RPMI7951 (cell line): ENCODE measurements at places on chromosomes 3 and 15.
A peak's percentile ranks its signal among the peaks of the same experiment; 100 is the strongest.

DNA sequence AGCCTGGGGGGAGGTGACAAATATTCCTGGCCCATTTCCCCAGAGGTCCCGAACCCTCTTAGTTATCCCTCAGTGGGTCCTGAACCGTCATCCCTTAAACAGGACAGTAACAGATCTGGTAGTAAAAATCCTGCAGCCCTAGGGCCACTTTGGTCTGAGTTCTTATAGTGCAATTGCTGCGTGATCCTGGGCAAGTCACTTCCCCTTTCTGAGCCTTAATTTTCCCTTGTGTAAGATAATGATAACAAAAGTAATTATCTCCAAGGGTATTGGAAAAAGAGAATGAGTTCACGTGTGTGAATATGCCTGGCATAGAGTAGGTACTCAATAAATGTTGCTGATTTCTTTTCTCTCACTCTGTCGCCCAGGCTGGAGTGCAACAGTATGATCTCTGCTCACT is 2.9 kb upstream of the JAGN1 start:
- DNase-seq = no peak

DNA sequence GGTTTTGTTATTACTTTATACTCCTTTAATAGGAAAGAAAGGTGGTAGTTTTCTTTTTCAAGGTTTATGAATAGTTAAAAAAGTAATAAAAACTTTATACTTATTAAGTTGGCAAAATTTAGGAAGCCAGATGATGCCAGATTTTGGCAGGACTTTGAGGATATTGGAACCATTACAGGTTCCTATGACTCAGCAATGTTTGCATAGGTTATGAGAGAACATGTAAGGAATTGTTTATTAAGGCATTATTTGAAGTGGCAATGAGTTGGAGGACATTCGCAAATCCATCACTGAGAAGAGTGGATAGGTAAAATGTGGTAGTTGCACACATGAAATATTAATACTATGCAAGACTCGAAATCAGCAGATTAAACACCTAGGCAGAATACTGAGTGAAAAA is 29.9 kb downstream of the CDAN1 start:
- DNase-seq = no peak

- DNase-seq = no peak
These were observed 32.9 kb downstream of the CD200R1L start for GRCh38 chr3:112813723-112814171.

DNA sequence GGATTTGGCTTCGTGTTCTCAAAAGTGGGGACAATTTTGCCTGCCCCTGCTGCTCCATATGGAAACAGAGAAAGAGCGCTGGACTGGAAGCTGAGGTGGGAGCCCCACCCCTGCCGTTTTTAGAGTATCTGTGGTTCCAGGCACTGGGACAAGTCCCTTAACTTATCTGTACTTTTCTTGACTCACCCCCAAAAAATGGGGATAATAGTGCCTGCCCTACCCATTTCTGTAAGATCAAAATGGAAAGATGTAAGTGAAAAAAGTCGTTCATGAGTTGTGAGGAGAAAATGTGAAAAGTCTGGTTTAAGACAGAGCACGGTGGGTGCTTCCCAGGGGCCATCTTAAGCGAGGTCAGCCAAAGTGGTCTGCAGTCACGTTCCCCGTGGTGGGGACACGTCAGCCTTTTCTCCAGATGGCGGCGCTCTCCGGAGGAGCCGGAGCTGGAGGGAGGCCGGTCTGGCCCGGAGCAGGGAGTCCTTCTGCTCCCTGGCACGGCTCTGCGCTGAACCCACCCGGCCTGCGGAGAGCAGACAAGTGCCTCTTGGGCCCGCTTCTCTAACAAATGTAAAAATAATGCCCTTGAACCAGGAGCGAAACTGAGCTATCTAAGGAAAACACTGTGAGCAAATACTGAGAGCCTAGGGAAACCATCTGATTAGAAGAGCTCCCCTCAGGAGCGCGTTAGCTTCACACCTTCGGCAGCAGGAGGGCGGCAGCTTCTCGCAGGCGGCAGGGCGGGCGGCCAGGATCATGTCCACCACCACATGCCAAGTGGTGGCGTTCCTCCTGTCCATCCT is at the start of gene CLDN18:
CLDN18 (plus strand) TSS at position 690 of the 797 bp plus-strand sequence; CDS start at position 751, 61 bp downstream.
- DNase-seq = no peak

DNA sequence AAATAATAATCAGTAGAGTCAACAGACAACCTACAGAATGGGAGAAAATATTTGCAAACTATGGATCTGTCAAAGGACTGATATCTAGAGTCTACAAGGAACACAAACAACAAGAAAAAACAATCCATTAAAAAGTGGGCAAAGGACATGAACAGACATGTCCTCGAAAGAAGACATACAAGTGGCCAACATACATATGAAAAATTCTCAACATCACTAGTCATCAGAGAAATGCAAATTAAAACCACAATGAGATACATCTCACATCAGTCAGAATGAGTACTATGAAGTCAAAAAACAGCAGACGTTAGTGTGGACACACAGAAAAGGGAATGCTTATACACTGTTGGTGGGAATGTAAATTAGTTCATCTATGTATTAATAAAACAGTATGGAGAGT is 33.7 kb downstream of the SLC2A2 start:
- no peak for DNase-seq

DNA sequence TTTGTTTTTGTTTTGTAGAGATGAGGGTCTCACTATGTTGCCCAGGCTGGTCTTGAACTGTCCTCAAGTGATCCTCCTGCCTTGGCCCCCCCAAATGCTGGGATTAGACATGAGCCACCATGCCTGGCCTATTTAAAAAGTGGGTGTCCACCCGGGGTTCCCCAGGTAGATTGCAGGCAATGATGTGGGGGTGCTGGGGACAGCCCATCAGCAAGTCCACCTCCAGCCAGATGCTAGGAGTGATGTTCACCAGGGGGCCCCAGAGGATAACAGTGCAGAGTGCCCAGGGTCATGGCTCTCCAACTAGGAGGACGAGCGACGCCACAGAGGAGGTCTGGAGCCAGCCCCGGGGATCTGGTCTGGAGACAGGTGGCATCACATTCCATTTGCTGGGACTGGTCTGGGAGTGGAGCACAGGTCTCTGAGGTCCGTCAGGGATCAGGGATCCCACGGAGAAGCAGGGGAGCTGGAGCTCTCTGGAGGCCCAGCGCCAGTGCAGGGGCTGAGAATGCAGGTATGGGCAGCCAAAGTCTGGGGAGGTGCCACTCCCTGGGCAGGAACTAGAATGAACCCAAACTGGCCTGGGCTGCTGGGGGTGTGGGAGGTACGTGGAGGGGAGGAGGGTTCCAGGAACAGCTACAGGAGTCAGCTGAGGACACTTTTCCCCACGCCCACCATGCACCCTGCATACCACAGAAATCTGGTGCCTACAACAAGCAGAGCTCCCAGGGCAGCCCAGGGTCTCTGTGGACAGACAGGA is 51.2 kb upstream of the PCSK6 start:
- peak; percentile 15 for DNase-seq

- no peak for DNase-seq
These were observed 331.5 kb upstream of the CFAP20DC start for GRCh38 chr3:59381282-59381681.

GRCh38 chr15:67148196-67148701 is 82.8 kb downstream of the SMAD3 start:
- peak; percentile 60 for DNase-seq

GRCh38 chr3:20079621-20080020 is 39.4 kb downstream of the KAT2B start:
- no peak for DNase-seq

DNA sequence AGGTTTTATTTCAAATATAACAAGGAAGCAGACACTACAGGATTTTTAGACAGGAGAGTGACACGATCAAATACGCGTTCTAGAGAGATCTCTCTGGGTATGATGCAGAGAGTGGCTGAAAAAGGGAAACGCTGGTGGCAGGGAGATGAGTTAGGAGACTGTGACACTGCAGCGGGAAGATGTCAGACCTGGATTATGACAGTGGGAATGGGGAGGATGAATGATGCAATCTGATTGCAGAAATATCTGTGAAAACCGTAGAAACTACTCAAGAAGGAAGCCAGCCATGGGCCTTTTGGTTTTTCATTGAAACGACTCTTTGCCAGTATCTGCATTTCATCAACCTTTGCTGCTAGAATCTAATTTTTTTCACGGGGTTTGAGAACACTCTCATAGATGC is 157.9 kb downstream of the FAM43A start:
- DNase-seq = no peak

- DNase-seq = no peak
These were observed 57.6 kb upstream of the ABI3BP start for GRCh38 chr3:101050866-101051265.

DNA sequence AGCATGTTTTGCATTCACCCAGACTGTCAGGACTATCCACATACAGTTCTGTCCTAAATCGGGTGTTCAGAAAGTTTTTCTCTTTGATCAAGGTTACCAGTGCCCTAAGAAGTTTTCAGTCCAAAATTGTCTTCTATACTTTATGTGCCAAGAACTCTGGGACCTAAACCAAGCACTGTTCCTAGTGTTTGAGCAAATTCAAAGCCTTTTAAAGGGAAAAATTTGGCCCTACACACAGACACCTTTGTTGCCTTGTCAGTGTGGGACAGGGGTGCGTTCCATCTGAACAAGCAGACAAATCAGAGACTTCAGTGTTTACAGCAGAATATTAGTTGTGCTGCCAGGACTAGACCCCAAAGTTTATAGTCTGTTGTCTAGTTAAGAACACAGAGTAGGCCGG is 50.6 kb downstream of the DGKG start:
- no peak for DNase-seq

GRCh38 chr15:83613714-83614113 is 40.2 kb upstream of the ADAMTSL3 start:
- peak; percentile 17 for DNase-seq

- no peak for DNase-seq
These were observed 154.1 kb downstream of the GREM1 start for GRCh38 chr15:32871883-32872282.

DNA sequence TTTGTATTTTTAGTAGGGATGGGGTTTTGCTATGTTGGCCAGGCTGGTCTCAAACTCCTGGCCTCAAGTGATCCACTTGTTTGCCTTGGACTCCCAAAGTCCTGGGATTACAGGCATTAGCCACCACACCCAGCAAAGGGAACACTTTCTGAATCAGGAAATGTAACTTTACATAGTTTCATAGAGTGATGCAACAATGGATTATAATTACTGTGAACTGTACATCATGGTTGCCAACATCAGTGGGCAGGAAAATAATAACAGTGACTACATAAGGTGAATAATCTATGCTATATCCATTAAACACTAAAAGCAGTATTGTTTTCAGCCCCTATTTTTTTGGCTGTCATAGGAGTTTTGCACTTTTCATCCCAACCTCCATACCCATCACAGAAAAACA is 5.0 kb upstream of the KPNA1 start:
- no peak for DNase-seq

DNA sequence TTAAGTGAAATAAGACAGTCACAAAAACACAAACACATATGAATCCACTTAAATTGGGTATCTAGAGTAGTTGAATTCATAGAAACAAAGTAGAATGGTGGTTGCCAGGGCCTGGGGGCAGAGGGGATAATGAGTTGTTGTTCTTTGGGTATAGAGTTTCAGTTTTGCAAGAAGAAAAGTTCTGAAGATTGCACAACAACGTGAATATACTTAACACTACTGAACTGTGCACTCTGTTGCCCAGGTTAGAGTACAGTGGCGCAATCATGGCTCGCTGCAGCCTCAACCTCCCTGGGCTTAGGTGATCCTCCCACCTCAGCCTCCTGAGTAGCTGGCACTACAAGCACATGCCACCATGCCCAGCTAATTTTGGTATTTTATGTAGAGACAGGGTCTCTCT is 14.9 kb downstream of the GRAMD2A start:
- peak; percentile 68 for DNase-seq

GRCh38 chr3:114760679-114761078 is 386.4 kb downstream of the ZBTB20 start:
- no peak for DNase-seq

- DNase-seq = peak; percentile 93
These were observed 109.6 kb upstream of the TMCO5A start for GRCh38 chr15:37824717-37825382.

- DNase-seq = peak; percentile 43
These were observed 2.8 kb downstream of the CLSTN2 start for GRCh38 chr3:139937674-139938279.

DNA sequence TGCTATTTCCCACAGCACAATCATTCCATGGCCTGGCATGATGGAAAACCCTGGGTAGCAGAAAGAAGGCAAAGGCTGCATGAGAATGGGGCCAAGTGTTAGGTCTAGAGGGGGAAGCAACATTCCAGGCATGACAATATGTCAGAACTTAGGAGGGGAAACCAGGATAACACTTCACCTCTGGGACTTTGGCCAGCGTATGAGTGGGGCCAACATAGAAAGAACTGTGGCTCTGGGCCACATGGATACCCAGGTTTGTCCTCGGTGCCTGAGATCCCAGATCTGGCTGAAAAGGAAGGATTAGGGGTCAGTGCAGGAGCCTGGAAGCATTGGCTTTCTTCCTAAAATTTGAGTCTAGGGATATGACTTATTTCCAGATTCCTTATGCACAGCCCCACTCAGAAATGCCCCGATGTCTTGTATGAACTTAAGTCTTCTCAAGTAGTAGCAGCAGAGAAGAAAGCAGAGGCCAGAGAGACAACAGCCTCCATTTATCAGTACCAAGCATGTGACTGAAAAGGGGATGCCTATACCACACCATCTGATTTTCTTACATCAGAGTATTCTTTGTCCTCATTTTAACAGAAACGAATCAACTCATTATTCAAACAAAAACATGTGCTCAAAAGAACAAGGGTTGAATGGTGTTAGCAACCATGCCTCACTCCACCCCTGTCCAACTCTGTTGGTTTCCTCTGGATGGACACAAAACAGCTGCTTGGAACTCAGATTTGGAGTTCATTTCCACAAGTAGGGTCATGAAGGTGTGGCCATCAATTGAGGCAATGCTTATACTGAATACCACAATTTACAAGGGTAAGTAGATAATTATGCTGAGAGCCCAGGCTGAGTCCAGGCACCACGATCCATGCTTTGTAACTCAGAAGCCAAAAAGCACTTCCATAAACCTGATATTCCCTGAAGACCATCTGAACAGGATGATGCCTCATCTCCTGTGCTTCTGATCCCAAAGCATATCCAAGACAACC is 43.7 kb upstream of the NDUFB4 start:
- DNase-seq = no peak

DNA sequence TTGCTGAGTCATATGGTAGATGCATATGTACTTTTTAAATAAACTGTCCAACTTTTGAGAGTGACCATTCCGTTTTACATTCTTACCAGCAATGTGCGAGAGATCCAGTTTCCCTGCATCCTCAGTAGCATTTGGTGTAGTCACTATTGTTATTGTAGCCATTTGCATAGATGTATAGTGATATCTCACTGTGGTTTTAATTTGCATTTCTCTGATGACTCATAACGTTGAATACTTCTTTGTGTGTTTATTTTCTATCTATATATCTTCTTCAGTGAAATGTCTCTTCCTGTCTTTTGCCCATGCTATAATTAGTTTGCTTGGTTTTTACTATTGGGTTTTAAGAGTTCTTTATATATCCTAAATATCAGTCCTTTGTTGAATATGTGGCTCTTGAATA is 255.7 kb upstream of the GRM7 start:
- DNase-seq = no peak

- DNase-seq = no peak
These were observed 146.8 kb downstream of the ADAMTS17 start for GRCh38 chr15:100194996-100195395.

- DNase-seq = peak; percentile 37
These were observed 143.6 kb upstream of the BHLHE40 start for GRCh38 chr3:4835616-4836043.

GRCh38 chr15:72827226-72827625 is 43.7 kb upstream of the ADPGK start:
- DNase-seq = peak; percentile 10
